HT-29 (cell line): ENCODE measurements at places on chromosomes 3 and 15. TPM values are rescaled to one million over a fixed set of nuclear protein-coding genes. Genes with fewer than 3 reads are reported as not detected.

GRCh38 chr3:196813903-196814302 lies 53.8 kb upstream of the SENP5 start:
- DNase-seq: no peak

DNA sequence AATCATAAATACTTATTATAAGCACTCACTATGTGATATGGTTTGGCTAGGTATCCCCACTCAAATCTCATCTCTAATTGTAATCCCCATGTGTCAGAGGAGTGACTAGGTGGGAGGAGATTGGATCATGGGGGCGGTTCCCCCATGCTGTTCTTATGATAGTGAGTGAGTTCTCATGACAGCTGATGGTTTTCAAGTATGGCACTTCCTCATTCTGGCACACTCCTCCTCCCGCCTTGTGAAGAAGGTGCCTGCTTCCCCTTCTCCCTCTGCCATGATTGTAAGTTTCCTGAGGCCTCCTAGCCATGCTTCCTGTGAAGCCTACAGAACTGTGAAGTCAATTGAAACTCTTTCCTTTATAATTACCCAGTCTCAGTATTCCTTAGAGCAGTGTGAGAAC lies 53.3 kb upstream of the CHMP2B start:
- no peak for DNase-seq

GRCh38 chr3:170864525-170865208 lies 5.3 kb downstream of the RPL22L1 start:
- DNase-seq: peak; percentile 75

Gene MAP6D1
- 5.4 and 10.4 TPM in 2 replicates for total RNA-seq

GRCh38 chr3:107662124-107662507 lies 139.4 kb downstream of the BBX start:
- no peak for DNase-seq

- DNase-seq: no peak
These were observed 11.6 kb upstream of the CILP start for GRCh38 chr15:65222891-65223290.

DNA sequence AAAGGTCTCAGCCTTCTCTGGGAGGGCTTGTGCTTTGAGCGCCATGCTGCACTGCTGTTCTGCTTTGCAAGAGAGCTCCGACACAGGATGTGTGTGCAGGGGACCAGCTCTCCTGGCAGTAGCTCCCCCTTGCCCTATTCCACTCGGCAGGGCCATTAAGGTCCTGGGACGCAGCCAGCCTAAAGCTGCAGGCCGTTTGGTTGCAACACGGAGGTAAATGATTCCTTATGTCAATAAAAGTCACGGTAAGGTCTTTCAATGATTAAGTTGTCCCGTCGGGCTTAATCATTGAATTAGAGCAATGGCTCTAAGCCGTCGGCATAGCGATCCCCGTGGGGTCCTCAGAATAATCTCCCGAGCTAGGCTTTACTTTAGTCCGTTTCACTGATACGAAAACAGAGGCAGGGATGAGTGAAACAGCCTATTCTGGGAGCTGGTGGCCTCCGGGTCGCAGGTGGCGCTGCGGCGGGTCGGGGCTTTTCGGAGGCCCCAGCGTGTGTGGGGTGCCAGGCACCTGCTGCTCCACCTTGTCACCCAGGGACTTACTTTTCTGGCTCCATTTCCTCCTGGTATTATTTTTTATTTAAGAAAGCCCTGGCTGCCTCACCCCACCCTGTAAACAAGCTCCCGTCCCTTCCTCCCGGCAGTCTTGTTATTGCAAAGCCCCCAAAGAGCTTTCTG lies 525.2 kb downstream of the OCA2 start:
- no peak for DNase-seq

GRCh38 chr3:188975600-188976314 lies 196.0 kb upstream of the TPRG1 start:
- no peak for DNase-seq

DNA sequence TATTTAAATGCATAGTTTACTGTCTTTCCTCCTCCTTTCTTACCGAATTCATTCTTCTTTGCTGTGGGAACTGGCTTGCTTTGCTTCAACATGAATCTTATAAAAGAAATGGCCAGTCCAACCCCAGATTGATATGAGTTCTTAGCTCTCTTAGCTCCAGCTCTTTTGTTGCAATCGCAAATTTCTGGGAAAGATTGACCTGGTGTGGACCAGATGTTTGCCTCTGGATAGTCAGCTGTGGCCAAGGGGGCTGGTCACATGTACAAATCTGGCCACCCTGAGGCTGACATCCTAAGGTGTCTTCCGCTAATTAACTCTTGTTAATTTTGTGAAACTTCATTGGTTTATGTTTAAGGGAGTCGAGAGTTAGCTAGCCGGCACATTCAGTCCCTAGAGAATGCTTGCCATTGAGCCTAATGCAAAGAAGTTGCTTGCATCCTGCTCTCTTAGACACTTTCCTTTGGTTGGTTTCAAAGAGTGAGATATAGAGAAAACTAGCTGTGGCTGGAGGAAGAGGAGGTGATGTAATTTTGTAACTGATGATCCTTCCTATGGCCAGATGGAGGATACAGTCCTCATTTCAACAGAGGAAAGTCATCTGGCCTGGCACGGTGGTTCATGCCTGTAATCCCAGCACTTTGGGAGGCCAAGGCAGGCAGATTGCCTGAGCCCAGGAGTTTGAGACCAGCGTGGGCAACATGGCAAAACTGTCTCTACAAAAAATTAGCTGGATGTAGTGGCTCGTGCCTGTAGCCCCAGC lies 162.4 kb downstream of the ADAMTSL3 start:
- no peak for DNase-seq

- DNase-seq: no peak
These were observed 30.3 kb downstream of the ABHD2 start for GRCh38 chr15:89118481-89118989.

Gene C15orf62
- 8.4 and 12.0 TPM in 2 replicates for total RNA-seq

DNA sequence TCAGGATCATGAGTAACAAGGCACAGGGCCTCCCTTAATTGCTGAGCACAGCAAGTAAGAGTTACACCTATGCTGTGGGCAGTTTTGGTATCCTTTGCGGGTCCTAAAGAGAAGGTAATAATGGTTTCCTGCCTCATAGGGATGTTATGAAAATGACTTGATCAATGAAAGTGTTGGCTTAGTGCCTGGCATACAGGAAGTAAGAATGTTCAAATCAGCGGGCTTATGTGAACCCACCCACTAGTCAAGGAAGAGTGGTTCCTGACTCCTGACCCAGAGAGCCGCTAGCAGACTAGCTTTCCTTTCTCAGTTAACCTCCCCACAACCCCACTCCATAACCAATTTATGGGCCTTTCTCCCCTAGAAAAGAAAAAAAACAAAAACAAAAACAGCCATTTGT lies 5.2 kb upstream of the ADAMTS9 start:
- no peak for DNase-seq

GRCh38 chr3:65330072-65330471 lies 642.3 kb upstream of the ADAMTS9 start:
- DNase-seq: no peak

- DNase-seq: peak; percentile 50
These were observed 36.5 kb downstream of the ANAPC13 start for GRCh38 chr3:134449277-134449676.

DNA sequence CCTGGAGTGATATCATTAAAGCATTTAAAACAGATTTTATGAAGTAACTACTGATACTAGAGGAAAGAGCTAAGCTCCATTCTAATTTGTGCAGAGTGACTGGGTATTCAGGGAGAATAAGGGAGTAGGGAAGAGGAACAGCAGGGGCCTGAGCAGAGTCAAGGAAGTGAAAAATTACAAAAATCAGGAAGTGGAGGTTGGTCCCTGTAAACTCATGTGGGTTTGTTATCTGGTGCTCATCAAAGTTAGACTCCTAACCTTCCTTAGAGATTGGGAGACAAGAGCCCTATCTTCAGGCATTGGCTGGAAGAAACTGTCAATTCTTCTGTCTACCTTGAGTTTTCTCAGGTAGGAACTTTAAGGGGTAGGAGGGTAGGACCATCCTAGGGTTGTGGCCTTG lies 82.5 kb downstream of the NEK11 start:
- peak; percentile 16 for DNase-seq

DNA sequence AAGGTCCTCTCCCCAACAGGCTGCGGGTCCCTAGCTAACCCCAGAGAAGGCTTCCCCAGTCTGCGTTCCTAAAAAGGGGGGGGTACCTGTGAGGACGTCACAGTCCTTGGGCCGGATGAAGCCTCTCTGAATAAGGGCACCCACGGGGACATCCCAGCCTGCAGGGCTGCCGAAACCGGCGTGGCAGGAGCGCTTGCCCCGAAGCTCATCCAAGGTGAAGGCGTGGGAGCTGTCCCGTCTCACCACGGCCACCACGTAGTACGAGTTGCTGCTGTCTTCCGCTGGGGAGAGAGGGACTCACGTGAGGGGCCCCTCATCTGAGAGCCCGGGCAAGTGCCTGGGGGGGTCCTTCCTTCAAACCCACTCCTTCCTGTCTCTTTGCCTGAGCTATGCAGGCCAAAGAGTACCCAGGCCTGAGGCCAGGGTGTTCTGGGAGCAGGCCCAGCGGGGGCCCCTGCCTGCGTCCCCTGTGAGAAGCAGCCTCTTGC lies 20.0 kb downstream of the MELTF start:
- no peak for DNase-seq

DNA sequence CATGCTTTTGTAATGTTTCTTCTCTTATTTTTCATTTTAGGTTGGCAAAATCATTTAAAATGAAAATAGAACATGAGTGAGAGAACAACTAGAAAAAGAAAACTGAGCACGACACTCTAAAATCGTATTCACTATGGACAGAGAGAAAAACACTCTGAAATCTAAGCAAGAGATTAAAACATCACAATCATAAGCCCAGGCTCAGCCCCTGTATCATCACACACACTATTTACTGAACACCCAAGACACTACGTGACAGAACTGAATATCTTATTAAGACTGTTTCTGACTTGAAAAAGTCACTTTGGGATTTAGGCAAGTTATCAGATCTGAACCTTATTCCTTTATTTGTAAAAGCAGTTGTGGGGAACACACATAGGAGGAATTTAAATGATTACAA lies 82.6 kb upstream of the PLXND1 start:
- no peak for DNase-seq

DNA sequence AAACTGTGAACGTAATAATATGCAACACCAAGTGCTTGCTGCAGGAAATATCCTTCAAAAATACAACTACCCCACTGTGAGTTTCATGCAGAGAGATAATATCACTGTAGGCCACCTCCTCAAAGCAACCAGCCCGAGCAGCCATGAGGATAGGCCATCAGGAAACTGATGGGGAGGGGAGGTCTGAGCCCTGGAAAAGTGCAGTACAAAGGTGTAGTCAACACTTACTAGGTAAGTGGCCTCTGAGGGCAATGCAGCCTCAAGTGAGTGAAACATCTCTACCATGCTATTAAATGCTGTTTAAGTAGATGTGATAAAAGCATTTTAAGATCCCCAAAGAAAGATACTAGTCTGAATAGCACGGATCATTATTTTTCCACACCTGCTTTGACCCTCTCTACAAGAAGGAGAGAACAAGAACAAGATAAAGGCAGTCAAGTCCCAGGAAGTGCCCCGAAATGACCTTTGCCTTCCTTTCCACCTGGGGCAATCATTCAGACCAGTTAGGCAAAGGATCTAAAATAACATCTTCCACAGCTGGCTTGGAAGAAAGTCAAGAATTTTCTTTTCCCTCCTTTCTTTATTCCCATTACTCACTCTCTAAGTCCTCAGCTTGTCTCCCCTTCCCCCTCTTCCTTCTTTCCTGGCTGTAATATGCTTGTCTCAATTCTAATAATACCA lies 62.8 kb downstream of the FMN1 start:
- peak; percentile 23 for DNase-seq

DNA sequence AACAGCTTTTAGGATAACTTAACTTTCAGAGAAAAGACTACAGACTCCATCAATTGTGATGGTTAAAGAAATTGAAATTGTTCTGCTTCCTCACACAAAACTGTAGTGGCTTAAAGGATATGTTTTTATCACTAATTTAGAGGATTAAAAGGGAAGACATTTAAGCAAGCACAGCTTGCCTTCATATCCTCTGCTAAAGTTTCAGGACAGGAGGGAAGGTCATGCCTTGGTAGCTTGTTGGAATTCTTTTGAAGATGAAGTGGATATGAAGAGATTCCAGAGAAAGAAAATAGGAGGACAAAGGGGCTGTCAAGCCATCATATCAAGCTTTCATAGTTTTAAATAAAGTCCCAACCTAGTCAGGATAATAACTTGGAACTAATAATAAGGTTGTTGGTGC lies 33.1 kb downstream of the CCDC80 start:
- DNase-seq: no peak

GRCh38 chr3:110629917-110630316 lies 441.7 kb upstream of the NECTIN3 start:
- no peak for DNase-seq

Gene DNAH12
- total RNA-seq: 0.05 TPM in 1 of 2 replicates, not detected in the other

DNA sequence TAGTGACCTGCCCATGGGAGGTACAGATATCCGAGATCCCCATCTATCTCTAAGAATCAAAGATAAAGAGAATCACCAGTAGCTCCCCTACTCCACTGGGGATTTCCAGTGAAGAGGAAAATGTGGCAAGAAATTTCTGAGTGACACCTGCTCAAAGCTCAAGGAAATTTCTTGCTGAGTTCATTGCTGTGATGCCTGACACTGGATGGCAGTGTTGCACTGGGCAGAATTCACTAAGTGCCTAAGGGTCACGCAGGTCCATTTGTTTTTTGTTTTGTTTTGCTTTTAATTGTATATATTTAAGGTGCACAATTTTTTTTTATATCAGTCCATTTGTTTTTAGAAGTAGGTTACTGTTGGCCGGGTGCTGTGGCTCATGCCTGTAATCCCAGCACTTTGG lies 109.5 kb upstream of the KCNAB1 start:
- DNase-seq: peak; percentile 13

Gene HDDC3
- 41.1 and 45.7 TPM in 2 replicates for total RNA-seq

DNA sequence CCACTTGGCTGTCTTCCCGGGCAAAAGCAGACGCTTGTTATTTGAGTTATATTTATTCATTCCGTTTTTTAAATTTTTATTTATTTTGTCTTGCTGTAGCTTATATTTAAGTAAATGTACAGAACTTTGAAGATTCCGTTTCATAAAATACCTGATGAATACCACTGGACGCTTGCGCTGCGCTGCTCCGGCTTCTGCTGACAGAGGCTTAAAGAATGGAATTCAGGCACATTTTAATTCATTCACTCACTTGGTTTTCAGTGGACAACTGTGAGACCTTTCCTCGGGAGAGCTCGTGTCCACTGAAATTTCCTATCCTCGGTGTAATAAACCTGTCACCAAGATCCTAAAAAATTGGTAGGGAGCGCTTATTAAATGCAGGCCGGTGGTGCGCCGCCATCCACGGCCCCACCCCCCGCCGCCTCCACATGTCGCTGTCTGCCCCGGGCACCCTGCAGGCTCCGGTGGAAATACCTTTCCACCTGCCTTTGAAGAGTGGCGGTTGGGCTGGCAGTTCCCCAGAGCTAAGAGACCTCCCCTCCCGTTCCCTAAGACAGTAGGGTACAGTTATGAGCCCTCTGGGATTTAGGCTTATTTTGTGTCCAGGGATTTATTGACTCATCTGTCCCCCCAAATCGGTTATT lies 62.5 kb upstream of the UBE2E1 start:
- no peak for DNase-seq

GRCh38 chr15:40150163-40150925 lies 10.5 kb upstream of the BUB1B start:
- DNase-seq: peak; percentile 93

DNA sequence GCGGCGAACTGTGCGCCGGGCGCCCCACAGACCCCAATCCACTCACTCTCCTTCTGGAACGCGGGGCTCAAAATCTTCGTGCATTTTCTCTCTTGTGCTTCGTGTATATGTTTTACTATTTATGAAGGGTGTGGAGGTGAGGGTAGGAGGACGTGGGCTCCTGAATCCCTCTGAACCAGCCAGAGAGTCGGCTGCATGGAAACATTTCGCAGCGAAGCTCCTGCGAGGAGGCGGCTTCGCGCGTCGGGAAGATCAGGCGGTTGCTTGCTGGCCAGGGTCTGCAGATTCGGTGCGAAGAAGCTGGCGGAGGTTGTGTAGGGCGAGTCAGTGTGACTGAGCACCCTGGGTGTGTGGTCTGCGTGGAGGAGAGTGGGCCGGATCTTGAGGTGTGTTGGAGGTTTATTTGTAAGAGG lies 1.1 kb downstream of the CNTN4 start:
- no peak for DNase-seq
